ENCODE measurements at places on chromosomes 5 and 9.

DNA sequence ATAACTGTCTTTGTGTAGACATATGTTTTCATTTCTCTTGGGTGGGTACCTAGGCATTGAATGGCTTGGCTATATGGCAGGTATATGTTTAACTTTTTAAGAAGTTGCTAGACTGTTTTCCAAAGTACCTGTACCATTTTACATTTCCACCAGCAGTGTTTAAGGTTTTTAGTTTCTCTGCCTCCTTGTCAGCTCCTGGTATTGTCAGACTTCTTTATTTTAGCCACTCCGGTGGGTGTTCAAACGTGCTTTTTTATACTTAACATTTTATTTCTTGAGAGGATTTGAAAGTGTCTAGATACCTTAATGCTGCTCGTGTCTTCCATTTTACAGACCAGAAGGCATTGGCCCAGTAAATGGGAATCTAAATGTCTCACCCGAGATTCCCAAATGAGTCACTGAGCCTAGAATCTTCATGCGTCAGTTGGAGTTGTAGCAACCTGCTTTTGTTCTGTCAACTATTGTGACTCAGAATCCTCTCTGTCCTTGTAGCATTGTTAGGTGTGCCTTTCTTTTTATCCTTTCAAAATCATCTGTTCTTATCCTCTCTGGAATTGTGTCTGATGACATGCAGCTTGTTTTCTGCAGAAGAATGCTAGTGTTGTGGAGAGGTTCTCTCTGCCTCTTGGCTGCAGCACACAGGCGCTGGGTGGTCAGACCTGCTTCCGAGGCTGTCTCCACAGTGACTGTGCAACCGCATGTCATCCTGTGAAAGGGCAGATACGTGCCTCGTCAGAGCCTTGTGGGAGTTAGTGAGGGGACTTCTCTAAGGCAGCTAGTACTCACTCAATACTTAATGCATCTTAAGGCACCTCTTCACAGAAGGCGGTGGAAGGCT lies 291.8 kb downstream of the AOPEP start:
- peaks cover 5% of the 10 kb centered on the region for H3K4me1 ChIP-seq
- no peaks in the 10 kb centered on the region for H3K36me3 ChIP-seq
- H3K27me3 ChIP-seq = no peaks in the 10 kb centered on the region
- DNase-seq = no peak
- H3K4me3 ChIP-seq = no peak overlapping the region

DNA sequence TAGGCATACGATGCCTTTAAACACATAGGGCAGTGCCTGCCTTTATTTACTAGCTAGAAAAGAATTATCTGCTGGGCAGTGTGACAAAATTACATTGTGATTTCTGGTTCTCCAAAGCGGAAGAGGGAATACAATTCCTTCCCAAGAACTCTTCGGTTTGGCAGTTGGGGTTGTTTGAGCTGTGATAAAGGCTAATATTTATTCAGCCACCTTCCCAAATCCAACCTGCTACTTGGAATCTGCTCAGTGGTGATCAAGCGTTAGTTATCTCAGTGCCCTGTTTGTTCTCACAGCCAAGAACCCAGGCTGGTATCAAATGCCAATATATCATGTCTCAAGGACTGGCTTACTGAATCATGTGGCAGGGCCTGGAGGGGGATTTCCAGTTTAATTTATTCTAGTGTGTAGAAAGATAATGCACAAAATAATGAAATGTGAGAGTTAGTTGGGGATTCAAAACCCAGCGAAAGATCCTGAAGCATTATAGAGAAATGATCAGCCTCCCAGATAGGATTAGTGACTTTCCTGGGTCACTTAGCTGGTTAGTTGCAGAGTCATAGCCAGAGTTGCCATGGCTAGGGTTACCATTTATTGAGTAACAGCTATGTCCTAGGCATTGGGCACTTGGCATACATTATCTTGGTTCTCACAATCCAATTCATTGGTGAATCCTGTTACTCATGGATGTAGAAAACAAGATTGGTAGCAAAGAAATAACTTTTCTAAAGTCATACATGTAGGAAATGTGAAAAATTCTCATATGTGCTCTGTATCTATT lies 457.0 kb upstream of the KLF4 start:
- H3K27me3 ChIP-seq = no peaks in the 10 kb centered on the region
- no peaks in the 10 kb centered on the region for H3K36me3 ChIP-seq
- no peaks in the 10 kb centered on the region for H3K4me1 ChIP-seq

- no peak overlapping the region for H3K4me3 ChIP-seq
- DNase-seq = no peak
- H3K27me3 ChIP-seq = no peaks in the 10 kb centered on the region
- no peaks in the 10 kb centered on the region for H3K36me3 ChIP-seq
- no peak overlapping the region for H3K27ac ChIP-seq
Measured at GRCh38 chr5:149745212-149745942, 15.3 kb downstream of the PPARGC1B start.

GRCh38 chr9:130034570-130034969 lies 8.4 kb downstream of the FNBP1 start:
- no peaks in the 10 kb centered on the region for H3K27me3 ChIP-seq
- no peak for DNase-seq
- H3K36me3 ChIP-seq = peaks cover 23% of the 10 kb centered on the region
- peaks cover 72% of the 10 kb centered on the region for H3K4me1 ChIP-seq
- peak overlapping the region; percentile 76 for H3K27ac ChIP-seq

DNA sequence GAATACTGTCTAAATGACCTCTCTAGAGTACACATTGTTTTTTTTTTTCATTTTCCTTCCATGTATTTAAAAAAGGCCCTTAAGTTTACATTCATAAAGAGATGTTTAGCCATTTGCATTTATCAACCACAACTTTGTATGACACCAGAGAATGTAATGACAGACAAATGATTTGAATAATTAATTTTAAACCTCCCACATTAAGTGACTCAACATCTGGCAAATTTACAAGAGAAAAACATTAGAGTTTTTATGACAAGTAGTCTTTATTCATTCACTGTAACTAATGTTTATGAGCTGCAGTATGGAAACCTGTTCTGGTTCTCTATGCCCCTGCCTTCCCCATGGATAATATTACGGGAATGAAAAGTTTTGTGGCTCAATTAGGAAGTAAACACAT lies 1093.8 kb upstream of the CDH9 start:
- H3K36me3 ChIP-seq = no peaks in the 10 kb centered on the region
- H3K4me3 ChIP-seq = no peak overlapping the region
- H3K27me3 ChIP-seq = no peaks in the 10 kb centered on the region
- H3K4me1 ChIP-seq = no peaks in the 10 kb centered on the region
- DNase-seq = no peak

- H3K27me3 ChIP-seq = no peaks in the 10 kb centered on the region
- H3K4me3 ChIP-seq = no peak overlapping the region
- peaks cover 21% of the 10 kb centered on the region for H3K4me1 ChIP-seq
- peak overlapping the region; percentile 57 for H3K27ac ChIP-seq
Measured at GRCh38 chr5:136035837-136036236, 7.0 kb downstream of the TGFBI start.

DNA sequence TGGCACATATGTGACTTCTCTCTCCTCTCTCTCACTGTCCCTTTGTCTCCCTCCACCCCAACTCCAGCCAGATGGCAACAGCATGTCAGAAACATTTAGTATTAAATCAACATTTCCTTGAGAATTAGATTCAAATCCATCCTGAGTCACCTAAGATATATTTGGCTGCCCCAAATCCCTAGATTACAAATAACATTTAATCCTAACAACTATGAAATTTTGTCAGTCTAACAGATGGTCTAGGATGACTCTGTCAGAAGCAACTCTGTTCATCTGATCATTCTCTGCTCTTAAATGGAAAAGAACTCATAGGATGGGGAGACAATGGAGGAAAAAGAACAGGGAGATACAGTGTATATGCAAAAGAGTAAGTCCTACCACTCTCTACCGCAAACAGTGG lies 201.2 kb downstream of the TSSK1B start:
- DNase-seq = no peak
- H3K36me3 ChIP-seq = no peaks in the 10 kb centered on the region
- H3K4me3 ChIP-seq = no peak overlapping the region
- H3K27me3 ChIP-seq = peaks cover 36% of the 10 kb centered on the region
- H3K27ac ChIP-seq = no peak overlapping the region

DNA sequence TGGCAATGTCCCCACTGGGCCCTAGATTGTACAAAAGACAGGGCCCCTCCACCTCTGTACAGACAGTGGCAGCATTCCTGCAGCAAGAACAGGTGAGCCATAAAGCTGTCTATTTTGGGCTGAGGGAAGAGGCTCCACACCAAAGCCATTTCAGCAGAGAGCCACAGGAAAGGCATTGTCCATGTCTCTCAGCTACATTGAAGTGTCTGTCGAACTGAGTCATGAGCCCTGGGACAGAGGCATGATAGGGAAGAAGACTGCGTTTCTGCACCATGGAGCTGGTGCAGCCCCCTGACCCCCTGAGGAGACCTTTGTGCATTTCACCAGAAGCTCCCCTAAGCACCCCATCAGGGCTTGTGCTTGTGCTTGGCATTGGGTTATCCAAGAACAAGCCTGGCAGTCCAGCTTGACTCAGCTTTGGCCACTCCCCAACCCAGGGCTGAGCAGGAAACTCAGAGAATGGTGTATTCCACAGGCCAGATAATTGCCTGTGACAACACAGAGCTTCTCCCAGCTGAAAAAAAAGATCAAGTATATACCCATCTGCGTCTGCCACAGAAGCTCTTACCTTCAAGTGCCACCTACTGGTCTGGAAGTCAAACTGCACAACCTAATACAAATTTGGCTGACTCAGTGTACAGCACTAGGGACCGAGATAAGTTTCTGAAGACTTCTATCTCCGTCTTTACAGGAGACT lies 5.9 kb upstream of the FRMD3 start:
- H3K4me3 ChIP-seq = no peak overlapping the region
- no peak overlapping the region for H3K27ac ChIP-seq
- H3K36me3 ChIP-seq = no peaks in the 10 kb centered on the region
- H3K4me1 ChIP-seq = no peaks in the 10 kb centered on the region

GRCh38 chr9:4861736-4862451 lies 69.2 kb downstream of the RCL1 start:
- H3K4me3 ChIP-seq = no peak overlapping the region
- H3K27ac ChIP-seq = no peak overlapping the region
- no peaks in the 10 kb centered on the region for H3K27me3 ChIP-seq
- DNase-seq = no peak
- H3K36me3 ChIP-seq = peaks cover 49% of the 10 kb centered on the region

DNA sequence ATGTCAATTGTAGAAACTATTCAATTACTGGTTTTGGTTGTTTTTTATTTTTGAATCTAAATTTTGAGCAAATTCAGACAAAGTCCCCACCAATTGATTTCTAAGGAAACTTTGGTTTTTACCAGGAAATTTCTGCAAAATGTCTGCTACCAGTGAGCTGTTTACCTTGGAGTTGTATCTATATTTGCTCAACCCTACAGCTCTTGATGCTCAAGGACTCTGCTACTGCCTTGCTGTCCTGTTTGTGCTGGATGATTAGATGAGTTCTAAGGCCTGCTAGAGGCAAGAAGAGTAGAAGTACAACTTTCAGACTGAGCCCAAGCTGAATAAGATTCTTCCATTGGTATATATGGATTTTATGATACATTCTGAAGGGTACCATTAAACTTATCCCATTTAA lies 42.6 kb upstream of the KIF2A start:
- peaks cover 9% of the 10 kb centered on the region for H3K36me3 ChIP-seq
- H3K4me3 ChIP-seq = no peak overlapping the region

GRCh38 chr5:111517853-111518501 lies 5.6 kb upstream of the STARD4 start:
- H3K4me3 ChIP-seq = no peak overlapping the region
- DNase-seq = no peak
- no peak overlapping the region for H3K27ac ChIP-seq
- H3K4me1 ChIP-seq = peaks cover 5% of the 10 kb centered on the region
- no peaks in the 10 kb centered on the region for H3K36me3 ChIP-seq
- H3K27me3 ChIP-seq = peaks cover 8% of the 10 kb centered on the region

DNA sequence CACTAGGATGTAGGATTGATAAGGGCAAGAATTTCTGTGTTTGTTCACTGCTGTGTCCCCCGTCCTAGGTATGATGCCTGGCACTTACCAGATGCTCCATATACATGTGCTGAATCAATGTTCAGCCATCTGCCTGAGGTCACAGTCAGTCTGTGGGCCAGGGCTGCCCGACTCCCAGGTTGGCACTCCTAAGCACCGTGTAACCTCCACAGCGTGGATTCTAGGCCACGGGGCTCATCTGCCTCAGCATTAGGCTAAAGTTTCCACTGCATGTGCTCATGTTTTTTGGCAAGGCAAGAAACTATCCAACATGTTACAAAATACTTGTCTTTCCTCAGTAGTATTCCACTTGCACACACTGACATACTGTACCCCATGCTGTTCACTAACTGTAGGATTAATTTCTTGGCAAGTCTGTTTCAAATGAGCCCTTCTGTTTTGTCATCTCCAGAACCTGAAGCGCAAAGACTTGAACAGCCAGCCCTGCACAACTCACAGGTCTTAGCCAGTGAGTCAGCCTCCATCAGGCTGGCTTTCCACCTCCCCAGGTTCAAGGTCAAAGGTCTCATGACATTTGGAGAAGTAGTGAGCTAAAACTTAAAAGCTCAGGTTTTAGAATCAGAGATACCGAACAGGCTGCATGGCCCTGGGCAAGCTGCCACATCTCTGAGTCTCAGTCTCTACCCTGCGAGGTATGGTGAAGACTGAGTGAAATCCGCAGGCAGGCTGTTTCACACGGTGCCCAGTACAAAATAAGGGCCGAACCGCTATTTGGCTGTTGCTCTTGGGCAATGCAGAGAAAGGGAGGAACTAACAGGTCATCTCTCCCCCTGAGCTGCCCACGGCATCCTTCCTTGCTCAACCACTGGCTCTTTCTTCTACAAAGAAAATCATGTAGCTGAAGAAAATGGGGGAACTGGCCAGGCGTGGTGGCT lies 7.2 kb downstream of the TOR1A start:
- DNase-seq = no peak
- H3K27ac ChIP-seq = no peak overlapping the region
- H3K27me3 ChIP-seq = no peaks in the 10 kb centered on the region
- H3K36me3 ChIP-seq = peaks cover 18% of the 10 kb centered on the region
- no peak overlapping the region for H3K4me3 ChIP-seq

- no peak overlapping the region for H3K4me3 ChIP-seq
- H3K27me3 ChIP-seq = no peaks in the 10 kb centered on the region
- H3K36me3 ChIP-seq = no peaks in the 10 kb centered on the region
- no peaks in the 10 kb centered on the region for H3K4me1 ChIP-seq
Measured at GRCh38 chr9:27176971-27177370, 67.9 kb downstream of the TEK start.

DNA sequence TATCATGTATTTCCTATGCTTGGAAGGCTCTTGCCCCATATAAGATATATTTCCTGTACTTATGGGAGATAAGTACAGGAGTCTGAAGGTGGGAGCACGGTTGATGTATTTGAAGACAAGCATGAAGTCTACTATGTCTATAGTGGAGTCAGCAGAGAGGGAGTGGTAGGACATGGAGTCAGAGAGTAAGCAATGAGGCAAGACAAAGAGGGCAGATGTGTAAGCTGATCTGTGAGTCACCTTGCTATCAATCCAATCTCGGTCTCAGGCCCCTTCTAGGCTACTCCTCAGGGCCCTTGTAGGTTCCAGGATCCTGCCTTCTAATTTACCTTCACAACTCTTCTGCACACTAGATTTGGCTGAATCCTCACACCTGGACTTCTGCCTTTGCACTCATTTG lies 105.5 kb downstream of the MACIR start:
- H3K27me3 ChIP-seq = peaks cover 3% of the 10 kb centered on the region
- DNase-seq = no peak
- H3K4me3 ChIP-seq = no peak overlapping the region
- no peaks in the 10 kb centered on the region for H3K4me1 ChIP-seq
